ENCODE measurements at places on chromosomes 2 and 18.

GRCh38 chr2:88671786-88672427 is 19.6 kb upstream of the RPIA start:
- peak; percentile 41 for DNase-seq

GRCh38 chr2:71852141-71852711 is 295.4 kb downstream of the CYP26B1 start:
- no peak for DNase-seq

- no peak for DNase-seq
Observed at GRCh38 chr2:207038299-207038698, 99.0 kb downstream of the CPO start.

DNA sequence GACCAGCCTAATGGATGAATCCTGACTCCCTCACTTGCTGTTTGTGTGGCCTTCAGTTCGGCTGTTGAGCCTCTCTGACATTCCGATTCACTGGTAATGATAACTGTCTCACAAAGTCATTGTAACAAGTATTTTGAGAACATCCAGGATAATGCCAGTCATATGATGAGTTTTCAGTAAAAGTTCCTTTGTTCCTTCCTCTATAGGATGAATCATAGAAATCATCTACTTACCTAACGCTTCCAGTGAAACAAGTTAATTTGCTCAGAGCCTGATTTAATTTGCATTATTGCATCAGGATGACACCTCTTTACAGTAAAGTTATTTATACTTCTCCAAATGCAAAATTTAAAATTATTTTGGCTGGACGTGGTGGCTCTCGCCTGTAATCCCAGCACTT is 32.0 kb downstream of the RAB31 start:
- no peak for DNase-seq

- DNase-seq = no peak
Observed at GRCh38 chr2:148534416-148535204, 109.9 kb upstream of the EPC2 start.

GRCh38 chr2:207085110-207085509 is 80.6 kb downstream of the KLF7 start:
- DNase-seq = no peak
